ENCODE measurements at places on chromosomes 5 and 9.

- DNase-seq, result no peak
Measured at GRCh38 chr5:141477815-141478214, 2.0 kb downstream of the PCDHGC3 start.

- DNase-seq, result no peak
Measured at GRCh38 chr5:145072889-145073288, 762.3 kb downstream of the PRELID2 start.

GRCh38 chr9:117073539-117074341, 341.1 kb downstream of the ASTN2 start:
- peak; percentile 38 for DNase-seq

GRCh38 chr5:72511366-72511765, 4.2 kb upstream of the ZNF366 start:
- no peak for DNase-seq

GRCh38 chr5:4372481-4372880, 767.6 kb upstream of the ADAMTS16 start:
- no peak for DNase-seq

DNA sequence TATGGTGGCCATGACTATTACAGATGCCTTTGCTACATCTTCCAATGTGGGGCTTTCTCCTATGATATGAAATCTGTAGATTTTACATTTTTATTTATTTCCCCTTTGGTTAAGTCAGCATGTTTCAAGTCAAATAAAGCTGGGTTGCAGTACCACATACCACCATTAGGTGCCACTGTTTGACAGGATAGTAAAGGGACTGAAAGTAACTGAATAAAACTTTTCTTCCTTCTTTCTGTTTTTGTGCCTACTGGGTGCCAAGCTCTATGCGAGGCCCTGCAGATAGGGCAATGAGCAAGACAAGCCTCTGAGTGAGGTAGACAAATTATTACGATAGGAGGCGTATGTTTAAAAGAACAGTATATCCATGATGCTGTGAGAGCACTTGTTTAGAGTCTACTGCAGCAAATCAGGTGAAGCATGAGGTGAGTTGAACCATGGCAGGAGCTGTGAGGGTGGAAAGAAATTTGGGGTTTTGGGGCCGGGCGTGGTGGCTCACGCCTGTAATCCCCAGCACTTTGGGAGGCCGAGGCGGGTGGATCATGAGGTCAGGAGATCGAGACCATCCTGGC, 64.8 kb downstream of the GDNF start:
- DNase-seq, result no peak

- no peak for DNase-seq
Measured at GRCh38 chr9:113475031-113475430, 11.5 kb downstream of the RGS3 start.

DNA sequence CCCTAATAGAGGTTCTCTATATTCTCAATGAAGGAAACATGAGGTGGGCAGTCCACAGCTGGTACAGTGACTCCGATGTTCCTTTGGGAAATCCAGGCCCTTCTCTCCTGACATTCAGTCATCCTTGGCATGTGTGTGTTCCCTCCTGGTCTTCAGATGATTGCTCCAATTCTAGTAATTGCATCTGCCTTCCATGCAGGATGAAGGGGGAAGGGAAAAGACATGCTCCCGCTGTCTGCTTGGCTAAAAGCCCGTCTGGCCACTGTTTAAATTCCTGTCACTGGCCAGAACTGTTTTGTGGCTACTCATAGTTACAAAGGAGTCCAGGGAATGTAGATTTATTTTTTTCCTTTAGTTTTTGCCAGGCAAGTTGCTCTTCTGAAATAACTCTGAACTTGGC, 65.0 kb downstream of the MAST4 start:
- DNase-seq, result no peak

GRCh38 chr5:138849439-138849838, 25.7 kb downstream of the LRRTM2 start:
- DNase-seq, result no peak

DNA sequence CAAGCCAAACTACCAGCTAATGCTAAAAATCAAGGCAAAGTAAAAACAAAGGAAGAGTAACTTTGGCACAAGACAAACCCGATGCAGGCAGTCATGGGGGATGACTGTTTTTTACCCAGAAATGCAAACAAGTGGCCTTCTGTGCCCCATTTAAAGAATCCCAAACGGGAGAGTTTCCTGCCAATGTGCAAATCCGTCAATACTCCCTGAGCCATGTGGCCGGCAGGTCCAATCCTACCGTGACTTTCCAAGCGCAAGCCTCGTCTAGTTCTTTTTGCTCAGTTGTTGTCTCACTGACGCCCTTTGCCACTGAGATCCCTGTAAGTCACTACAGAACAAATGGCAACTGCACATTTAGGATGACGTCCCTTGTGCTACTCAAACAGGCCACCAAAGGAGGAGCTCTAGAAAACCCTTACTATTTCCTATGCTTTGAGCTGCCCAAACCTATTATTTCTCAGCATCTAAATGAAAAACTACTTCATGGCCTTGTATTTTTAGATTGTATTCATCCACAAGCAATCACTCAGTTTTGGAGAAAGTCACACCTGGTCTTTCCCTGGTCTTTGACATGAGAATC, 43.4 kb downstream of the OTULIN start:
- no peak for DNase-seq

DNA sequence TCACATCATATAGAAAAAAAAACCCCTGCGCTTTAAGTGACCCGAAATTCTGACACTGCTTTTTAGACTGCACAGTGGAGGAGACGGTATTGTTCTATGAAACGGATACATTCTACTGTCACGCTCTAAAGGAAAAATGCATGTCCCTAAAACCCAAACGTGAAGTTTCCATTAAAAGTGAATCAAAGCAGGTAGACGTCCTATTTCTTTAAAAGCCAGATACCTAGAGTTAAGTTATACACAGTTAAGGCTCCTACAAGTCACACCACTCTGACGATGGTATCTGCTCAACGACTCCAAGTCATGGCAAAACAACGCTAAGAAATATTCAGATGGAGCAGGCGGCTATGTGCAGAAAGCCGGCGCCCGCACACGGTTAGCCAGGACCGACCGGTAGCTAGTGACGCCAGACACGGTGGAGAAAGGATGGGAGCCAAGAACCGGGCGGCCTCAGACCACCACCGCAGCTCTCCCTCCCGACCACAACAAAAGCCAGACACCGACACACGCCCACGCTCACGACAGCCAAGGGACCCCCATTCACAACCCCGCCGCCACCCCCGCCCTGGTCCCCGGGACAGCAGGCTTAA, 734 bp downstream of the SKP1 start:
- peak; percentile 6 for DNase-seq

DNA sequence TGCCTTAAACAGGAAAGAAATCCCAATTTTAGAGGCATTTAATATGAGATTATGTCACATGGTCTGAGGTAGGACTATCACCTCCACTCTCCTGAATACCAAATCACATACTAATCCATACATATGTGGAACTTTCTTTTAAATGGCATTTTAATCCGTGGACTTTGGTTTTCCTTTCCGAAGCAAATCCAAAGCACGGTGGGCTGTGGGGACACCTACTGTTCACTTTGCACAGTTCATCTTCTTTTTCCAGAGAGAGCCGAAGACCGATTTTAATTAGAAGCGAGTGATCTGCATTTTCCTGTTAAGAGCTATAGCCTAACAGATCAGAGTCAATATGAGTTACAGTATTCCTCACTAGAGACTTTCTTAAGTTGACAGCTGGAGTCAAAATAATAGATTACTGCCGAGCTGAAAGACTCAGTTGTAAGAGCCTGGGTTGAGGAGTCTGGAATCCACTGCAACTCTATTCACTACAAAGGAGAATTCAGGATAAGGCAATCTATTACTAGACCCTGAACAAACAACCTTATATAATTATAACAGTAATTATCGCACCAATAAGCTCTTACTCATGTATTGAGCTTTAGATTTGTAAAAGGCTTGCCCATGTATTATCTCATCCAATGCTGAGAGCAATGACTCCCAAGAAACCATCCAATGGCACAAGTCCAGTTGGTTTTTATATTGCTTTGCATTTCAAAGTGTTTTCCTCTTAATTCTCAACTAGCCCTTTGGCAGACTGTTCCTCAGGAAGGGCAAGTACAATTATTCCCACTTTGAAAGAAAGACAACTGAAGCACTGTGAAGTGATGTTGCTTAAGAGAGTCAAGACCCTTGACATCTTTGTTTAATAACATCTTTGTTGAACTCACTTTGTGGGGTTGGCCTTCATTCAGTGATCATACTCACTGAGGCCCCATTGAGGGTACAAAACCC, 144.7 kb downstream of the TRPM6 start:
- no peak for DNase-seq

DNA sequence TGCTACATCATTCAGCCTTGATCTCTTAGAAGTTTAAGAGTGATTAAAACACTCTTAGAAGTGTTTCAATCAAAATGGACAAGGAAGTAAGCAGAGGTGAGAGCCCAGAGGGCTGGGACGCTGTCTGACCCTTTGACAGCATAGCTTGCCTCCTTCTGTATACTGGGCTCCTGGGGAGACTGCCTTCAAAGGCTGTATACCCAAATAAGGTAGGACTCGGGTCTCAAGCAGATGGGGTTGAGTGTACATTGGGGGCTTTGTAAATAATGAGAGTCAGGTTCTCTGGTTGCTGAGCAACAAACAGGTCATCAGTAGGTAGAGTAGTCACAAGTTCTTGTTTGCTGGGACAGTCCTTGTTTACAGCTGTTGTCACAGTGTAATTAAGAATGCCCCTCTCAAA, 97.1 kb downstream of the PJA2 start:
- DNase-seq, result no peak

- DNase-seq, result peak; percentile 60
Measured at GRCh38 chr9:136400038-136400834, at the start of gene SNAPC4. TSS of gene SNAPC4 (minus strand) at chr9:136400170. CDS start at chr9:136398428, 1,742 bp downstream.

GRCh38 chr5:160545832-160546231, 124.2 kb downstream of the PTTG1 start:
- DNase-seq, result no peak

DNA sequence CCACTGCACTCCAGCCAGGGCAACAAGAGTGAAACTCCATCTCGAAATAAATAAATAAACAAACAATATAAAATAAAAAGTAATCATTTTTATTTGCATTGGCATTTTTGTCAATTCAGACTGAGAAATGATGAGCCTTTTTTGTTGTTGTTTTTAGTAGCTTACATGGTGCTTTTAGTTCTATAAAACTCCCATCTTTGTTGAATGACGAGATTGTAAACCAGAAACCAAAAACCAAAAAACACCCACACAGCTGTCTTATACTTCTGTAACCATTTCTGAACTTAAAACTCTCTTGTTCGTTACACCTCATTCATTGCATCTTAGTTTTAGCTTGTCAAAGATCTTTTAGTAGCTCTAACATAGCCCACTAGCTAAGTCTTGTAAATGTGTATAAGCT, 44.7 kb downstream of the GGTA1 start:
- no peak for DNase-seq

DNA sequence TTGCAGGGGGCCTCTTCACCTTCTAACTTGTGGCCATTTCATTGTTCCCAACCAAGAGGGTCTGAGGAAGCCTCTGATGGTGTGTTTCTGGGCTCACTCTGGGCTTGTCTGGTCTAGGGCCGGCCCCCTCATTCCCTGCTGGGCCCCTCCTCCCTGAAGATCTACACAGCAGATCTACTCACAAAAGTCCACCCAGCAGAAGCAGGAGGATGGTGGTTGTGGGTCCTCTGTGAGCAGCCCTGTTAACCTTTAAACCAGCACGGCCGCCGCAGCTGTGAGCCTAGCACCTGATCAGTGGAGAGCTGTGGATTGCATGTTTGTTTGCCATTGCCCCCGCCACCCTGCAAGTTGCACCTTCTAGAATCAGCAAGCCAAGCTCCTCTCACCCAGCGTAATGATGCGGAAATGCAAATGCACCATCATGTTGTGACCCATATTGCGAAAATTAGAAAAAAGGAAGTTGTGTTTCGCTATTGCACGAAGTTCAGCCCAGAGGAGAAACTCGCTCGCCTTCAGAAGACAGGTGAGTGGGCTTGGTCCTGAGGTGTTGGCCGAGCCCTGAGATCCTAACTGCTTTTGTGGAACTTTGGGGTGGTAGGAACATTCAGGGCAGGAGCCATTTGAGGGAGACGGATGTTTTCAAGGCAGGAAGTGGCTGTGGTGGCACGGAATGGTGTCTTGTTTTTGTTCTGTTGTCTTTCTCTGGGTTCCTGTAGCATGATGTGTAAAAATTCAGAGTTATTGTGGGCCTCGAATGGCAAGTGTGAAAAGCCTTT, 16.7 kb downstream of the FGD3 start:
- DNase-seq, result no peak

Data from NCI-H2029 treated with DMSO at 0.1 percent for 48 hours (cell line).